Left forelimb (tissue), 1 donor: ENCODE measurements at places on chromosomes 16 and 17.

- DNase-seq: no peak
Observed at GRCh38 chr17:48021934-48022333, 15.7 kb downstream of the COPZ2 start.

- no peak for DNase-seq
Observed at GRCh38 chr16:25064937-25065336, 46.6 kb upstream of the LCMT1 start.

DNA sequence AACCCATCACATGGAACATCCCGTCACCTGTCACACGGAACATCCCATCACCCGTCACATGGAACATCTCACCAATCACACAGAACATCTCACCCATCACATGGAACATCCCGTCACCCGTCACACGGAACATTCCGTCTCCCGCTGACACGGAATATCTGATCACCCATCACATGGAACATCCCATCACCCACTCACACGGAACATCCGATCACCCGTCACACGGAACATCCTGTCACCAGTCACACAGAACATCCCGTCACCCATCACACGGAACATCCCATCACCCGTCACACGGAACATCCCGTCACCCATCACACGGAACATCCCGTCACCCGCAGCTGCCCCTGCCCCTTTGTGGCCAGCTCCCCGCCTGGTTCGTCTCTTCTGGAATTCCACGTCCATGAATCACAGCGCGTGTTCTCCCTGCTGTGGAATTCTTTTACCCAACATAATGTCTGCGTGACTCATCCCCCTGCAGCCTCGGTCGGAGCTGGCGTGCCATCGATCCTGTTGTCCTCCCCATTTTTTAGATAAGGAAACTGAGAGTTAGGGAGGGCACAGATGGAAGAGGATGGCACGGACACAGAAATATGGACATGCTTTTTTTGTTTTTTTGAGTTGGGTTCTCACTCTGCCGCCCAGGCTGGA lies 5.6 kb downstream of the CPNE7 start:
- no peak for DNase-seq

DNA sequence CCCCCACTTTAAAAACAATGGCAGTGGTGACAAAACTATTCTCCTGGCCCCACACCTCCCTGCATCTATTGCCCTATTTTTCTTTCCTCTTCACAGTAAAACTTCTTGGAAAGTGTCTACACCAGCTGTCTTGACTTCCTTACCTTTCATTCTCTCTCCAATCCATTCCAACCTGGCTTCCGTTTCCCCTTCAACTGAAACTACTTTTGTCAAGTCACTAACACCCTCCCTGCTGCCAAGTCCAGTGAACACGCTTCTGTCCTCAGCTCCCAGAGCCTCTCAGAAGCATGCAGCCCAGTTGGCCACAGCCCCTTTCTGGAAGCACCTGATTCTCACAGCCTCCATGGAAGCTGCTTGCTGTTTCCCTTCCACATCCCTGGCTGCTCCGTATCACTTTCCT lies 4.0 kb upstream of the SCN4A start:
- no peak for DNase-seq

DNA sequence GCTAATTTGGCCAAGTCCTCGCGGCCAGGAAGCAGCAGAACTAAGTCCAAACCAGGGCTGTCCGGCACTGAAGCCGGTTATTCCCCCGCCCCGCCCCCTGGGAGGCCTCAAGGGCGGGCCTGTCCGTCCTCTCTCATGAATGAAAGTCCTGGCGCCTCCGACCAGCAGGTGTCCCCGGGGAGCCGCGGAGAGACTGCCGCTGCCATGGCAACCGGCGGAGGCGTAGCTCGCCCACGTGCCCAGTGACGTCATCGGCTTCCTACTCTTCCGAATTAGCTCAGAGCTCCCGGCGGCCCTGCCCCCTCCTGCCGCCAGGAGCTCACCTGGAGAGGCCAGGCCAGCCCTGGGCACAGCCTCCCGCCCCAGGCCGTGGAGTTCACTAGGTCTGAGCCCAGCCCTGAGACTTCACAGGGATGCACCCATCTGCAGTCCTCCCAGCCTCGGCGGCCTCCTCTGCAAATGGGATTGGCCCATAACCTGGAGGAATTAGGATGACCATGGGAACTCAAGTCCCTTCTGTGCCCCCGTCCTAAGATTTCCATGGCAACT lies 1.3 kb downstream of the SPATA2L start:
- peak; percentile 89 for DNase-seq

- no peak for DNase-seq
Observed at GRCh38 chr17:29914819-29915537, 15.1 kb downstream of the SSH2 start.

GRCh38 chr17:70208825-70209555 lies 39.7 kb downstream of the KCNJ2 start:
- DNase-seq: no peak

DNA sequence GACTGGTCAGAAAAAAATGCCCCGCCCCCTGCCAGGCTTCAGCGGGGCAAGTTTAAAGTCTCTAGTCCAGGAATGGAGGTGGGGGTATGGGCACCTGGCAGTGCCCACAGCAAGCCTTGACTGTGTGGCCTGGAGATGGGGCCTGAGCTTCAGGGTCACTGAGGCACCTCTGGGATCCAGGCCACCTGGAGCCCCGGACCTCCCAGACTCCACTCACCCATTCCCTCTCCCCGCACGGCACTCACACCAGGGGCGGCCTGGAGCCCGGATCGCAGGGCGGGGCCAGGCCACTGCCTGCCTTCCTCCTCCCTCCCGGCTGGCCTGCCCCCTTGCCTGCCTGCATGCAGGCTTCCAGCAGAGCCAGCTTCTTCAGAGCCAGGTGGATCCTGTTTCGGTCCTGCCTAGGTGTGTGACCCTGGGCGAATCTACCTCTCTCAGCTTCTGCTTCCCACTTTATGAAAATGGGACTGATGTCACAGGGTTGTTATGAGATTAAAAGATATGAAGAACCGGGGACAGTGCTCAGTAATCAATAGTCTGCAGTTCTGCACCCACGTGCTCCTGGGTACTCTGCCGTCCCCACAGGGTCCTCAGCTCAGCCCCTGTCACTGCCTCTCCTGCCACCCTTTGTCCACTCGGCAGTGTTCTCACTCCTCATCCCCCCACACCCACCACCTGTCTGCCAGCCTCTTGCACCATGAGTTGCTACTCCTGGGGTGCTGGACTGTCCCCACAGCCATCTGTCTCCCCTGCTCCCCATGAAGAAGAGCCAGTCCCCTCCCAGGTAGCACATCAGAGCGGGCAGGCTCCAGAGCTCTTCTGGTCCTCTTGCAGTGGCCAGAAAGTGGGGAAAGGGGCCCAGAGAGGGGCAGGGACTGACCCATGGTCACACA lies 1.2 kb upstream of the TCAP start:
- DNase-seq: peak; percentile 55

GRCh38 chr17:42270596-42270995 lies 5.6 kb downstream of the STAT5B start:
- no peak for DNase-seq

- no peak for DNase-seq
Observed at GRCh38 chr16:27867122-27868110, 196.1 kb downstream of the GSG1L start.

GRCh38 chr17:17740615-17741348 lies 59.5 kb downstream of the RAI1 start:
- DNase-seq: no peak

DNA sequence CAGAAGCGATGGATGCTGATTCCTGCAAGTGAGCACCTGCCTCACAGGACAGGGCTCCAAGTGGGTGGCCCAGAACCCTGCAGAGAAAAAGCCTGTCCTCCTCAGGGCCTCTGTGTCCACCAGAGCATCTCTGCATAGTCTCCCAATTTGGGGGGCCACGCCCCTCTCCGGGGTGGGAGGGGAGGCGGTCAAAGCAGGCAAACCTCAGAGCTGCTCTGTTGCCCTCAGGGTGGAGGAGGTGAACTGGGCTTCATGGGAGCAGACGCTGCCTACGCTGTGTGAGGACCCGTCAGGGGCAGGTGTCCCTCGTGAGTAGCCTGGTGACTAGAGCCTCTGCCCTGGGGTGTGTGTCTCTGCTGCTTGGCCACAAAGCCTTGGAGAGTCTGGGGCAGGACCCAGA lies 19.3 kb downstream of the TRPV2 start:
- DNase-seq: no peak

- no peak for DNase-seq
Observed at GRCh38 chr16:19601083-19601976, 45.8 kb downstream of the VPS35L start.

GRCh38 chr17:924711-925475 lies 54.7 kb downstream of the NXN start:
- no peak for DNase-seq

- no peak for DNase-seq
Observed at GRCh38 chr16:79871906-79872305, 271.4 kb upstream of the MAF start.

GRCh38 chr17:45287526-45288500 lies 25.9 kb upstream of the SPATA32 start:
- no peak for DNase-seq

DNA sequence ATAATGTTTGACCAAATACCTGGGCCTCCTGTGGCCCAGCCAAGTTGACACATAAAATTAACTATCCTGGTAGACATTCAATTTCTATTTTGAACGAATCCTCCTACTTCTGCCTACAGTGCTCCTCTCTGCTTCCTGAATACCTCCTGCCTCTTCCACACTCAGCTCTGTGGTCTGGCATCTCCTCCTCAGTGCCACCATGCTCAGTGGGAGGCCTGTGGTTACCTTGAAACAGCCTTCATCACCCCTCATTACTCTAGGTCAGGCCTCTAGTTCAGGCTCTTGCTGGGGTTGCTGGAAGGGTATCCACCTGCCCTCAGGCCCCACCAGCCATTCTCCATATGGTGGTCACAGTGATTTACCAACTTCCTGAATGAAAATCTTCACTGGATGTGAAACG lies 5.1 kb downstream of the LYRM9 start:
- DNase-seq: no peak

DNA sequence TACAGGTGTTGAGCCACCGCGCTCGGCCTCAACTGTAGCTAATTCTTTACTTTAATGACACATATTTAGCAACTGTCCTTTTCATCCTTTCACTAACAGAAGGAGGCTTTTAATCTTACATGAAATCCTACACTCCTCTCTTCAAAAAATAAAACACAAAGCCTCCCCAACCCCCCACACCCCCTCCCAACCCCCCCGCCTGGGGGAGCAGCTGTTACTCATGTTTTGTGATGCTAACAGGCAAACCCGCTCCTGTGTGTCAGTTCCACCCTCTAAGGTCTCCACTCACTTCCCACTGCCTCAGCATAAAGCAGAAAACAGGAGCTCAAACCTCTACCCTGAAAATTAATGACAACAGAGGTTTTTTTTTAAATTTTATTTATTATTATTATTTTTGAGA lies 55.4 kb upstream of the SLC25A19 start:
- no peak for DNase-seq

DNA sequence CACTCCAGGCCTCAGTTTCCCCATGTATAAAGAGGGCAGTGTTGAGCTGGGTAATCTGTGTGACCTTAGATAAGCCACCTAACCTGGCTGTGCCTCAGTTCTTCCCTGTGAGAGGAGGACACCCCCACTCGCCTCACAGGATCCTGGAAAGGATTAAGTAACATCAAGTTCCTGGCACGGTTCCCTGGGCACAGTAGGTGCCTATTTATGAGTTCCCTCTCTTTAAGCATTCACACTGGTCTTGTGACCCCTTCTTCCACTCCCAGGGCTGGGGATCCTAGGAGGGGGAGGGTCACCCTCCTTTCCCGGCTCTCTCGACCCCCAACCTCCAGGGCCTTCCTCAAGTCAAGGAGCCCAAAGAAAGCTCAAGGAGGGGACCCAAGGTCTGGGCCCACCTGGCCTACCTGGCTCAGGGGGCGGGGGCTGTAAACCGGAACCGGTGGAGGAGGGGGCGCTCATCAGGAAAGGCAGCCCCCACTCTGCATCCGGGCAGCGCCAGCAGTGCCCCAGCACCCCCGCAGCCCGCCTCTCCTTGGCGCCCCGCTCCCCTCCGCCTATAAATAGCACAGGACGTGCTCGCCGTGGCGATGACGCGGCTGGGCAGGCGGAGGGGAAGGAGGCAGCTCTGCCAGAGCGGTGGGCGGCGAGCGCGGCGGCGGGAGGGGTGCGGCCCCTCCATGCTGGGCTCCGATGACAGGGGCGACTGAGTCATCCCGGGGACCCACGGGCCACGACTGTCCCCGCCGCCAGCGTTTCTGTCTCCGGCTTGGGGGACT lies 9.4 kb downstream of the RPL19 start:
- DNase-seq: peak; percentile 78

GRCh38 chr17:80408872-80409271 lies 6.1 kb upstream of the ENDOV start:
- DNase-seq: no peak

DNA sequence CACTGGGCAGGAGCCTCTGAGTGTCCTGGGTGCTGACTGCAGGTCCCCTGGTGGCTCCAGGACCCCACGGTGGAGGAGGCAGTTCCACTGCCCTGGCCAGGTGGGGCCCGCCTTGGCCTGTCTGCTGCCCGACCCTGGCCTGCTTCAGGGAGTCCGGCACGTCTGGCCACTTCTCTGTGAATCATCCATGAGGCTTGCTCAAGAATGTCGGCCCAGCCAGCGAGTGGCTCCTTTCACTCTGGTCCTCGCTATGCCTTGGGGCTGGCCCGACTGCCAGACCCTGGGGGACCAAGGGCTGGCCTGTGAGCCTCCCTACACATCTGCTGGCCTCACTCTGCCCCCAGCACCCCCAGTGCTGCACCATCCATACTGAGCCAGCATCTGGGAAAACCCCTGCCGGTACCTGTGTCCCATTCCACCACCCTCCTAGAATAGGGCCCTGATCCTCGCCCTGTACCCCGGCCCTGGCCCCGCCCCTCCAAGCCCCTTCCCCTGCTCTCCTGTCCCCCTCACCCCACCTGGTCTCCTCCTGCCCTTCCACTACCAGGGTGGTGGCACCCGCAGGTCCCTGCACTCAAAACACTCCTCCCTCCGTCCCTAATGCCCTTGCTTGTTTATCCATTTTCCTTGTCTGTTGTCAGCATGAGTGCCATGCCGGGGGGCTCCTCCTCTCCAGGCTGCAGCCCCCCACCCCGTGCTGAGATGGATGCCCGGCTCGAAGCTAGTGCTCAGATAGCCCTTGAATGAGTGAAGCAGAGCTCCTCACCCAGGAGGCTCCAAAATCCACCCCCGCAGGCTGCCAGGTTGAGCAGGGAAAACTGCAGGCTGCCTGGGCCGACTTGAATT lies 35.5 kb downstream of the ADCY7 start:
- DNase-seq: peak; percentile 53

DNA sequence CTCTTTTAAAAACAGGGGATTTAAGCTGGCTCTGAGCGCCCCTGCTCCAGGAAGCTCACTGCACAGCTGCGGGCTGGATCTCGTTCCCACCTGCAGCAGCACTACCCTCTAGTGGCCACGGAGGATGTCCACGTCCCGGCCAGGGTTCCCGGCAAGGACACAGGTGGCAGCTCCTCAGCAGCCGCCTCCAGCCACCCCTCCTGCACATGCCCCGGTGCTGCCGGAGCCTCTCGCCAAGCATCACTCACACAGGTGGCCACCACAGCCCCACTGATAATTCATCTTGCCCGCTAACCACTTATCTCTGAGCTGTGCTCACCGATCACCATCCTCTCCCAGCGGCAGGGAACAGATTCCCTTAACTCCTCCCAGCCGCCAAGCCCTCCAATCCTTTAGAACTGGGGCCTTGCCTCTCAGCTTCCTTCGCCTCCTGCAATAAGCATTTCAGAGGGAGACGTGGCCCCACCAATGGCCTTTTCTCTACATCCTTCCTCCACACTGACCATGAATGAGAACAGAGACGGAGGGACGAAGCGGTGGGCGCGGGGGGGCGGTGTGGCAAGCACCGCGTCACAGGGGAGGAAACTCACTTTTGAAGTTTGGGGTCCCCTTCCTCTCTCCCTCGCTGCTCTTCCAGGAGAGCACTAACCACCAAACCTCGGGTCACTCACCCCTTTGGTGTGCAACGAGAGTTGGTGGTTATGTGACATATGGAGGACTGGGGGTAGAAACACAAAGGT lies 222.1 kb downstream of the RBFOX3 start:
- peak; percentile 77 for DNase-seq
